Stimulated activated CD8-positive, alpha-beta memory T cell treated with anti-CD3 and anti-CD28 coated beads, Interleukin-4, amount 100 ng/mL, for 4 hours (primary cell): ENCODE measurements at places on chromosomes 1 and 21.

GRCh38 chr1:211334986-211335385, 8.4 kb downstream of the TRAF5 start:
- no peak for DNase-seq

DNA sequence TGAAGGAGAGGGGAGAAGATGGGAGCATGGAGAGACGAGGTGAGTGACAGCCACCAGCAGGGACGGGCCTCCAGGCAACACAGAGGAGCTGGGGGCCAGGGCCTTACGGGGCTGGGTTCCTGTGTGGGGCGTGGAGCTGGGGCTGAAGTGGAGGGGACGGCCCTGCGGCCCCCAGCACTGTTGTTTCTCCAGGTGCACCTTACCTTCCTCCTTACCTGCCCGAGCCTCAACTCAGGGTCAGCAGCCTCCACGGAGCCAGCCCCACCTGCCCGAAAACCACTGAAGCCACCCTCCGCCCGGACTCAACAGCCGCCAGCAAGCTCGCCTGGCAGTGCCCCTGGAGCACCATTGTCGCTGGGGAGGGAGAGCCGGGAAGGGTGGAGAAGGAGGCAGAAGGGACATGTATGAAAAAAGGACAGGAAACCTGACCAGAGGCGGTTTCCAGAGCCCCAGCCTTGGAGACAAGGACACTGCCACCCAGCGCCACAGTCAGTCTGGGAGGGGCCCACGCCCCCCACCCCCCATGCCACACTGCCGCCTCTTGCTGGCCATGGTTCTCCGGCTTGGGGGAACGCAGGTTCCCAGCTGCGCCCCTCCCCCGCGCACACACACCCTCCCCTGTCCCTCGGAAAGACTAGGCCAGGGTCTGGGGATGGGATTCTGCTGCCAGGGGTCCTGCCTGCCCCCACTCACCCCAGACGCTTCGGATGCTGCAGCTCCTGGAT, 10.6 kb downstream of the PLA2G2F start:
- DNase-seq: no peak

DNA sequence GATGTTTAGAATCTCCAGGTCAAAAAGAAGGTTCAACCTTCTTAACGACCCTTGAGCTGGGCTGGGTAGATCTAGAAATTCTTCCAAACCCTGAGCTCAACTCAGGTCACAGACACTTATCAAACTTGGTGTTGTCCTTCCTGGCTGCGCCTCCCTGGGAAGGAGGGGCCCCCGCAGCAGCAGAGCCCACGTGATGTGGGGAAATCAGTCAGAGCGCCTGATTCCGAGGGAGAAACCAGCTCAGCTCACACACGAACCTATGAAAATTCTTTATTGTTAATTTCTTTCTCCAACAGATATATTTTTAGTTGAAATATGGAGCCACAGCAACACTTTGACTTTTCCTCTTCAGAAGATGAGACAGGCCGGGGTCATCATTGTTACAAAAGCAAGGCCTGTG, 24.3 kb upstream of the CLSTN1 start:
- DNase-seq: no peak

DNA sequence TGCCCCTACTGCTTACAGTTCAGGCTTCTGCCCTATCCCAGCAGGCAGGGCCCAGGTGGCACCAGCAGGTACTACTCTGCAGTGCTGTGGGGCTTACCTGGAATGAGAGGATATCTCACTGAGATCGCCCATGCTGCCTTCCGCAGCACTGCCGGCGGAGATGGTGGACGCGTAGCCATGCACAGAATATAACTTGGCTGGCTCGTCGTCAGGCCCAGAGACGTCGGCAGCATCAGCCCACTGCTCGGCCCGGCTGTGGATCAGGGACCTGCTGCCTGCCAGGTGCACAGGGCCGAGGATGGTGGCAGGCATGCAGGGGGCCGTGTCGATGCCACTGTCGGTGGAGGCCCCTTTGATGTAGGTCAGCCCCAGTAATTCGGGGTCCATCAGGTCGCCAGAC, 190.9 kb downstream of the SIPA1L2 start:
- DNase-seq: no peak

GRCh38 chr1:43953361-43953760, 6.6 kb downstream of the IPO13 start:
- no peak for DNase-seq

- DNase-seq: no peak
These were observed 28.4 kb upstream of the LIN9 start for GRCh38 chr1:226337276-226337875.

DNA sequence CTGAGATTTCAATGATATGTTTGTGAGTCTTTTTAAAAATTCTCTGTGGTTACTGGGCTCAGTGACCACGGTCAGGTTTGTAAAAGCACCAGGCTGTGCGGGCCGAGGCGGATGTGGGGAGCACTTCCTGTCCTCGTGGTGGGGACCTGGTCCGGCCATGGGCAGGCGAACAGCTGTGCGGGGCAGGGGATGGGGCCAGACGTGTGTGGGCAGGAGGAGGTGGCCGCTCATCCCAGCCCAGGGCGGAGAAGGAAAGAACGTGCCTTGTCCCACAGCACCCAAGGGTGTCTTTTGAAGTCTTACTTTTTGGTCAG, 5.2 kb upstream of the OXCT2 start:
- DNase-seq: no peak

GRCh38 chr1:220957233-220957605, 78.0 kb downstream of the HLX start:
- DNase-seq: no peak

DNA sequence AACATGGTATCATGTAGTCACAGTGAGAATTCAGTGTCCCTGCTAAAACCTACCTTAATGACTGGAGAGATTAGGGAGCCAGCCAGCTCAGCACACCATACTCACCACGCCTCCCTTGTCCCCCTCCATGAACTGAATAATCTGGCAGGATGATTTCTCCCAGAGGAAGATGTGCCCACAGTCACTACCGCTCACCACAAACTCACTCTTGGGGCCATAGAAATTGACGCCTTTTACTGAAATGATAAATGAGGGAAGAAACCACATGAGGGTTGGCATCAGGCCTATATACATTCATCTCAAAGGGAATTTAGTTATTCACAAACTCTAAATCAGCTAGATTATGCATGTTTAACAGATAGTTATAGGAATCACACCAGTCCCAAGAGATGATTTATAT, 17.4 kb downstream of the PEA15 start:
- no peak for DNase-seq

DNA sequence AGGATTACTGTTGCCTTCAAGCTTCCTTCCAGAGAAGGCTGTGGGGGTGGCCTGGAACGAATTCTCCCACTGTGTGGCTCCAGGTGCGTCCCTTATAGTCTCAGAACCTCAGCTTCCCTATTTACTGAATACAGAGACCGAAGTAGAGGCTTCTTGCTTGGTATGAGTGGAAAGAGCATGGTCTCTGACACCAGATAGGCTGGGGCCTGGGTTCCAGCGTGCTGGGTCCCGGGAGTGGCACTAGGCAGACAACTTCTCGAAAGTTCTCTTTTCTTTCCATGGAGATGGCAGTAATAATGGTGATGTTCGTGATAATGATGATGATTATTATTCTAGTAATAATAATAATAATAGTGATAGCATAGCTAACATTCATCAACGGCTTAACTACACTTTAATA, 161.7 kb downstream of the PTPRU start:
- DNase-seq: no peak

DNA sequence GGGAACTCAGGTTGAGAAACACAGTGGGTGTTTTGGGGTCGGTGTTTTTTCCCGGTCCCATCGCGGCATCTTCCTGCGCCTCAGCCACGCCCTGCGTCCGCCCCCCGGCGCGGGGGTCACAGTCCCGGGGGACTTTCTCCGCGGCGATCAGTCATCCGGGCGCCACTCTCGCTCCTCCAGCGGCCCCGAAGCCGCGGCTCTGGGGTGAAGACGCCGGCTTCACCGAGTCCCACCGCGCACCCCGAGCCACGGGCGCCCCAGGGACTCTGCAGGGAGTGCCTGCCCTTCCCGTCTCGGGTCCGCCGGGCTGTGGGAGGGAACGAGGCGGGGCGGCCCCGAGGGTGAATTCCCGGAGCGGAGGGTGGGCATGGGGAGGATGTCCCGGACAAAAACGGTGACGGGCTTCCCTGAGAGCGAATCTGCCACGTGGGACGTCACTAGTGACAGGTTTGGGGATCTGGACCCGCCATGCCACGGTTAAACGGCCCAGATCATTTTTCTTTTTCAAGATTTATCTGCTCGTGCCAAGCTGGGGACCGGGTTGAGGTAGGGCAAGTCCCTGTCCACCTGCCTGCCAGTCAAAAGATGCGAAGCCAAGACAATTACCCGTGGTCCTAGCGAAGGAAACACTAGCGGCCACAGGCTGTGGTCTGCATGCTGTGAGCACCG, 717 bp upstream of the BATF3 start:
- no peak for DNase-seq

DNA sequence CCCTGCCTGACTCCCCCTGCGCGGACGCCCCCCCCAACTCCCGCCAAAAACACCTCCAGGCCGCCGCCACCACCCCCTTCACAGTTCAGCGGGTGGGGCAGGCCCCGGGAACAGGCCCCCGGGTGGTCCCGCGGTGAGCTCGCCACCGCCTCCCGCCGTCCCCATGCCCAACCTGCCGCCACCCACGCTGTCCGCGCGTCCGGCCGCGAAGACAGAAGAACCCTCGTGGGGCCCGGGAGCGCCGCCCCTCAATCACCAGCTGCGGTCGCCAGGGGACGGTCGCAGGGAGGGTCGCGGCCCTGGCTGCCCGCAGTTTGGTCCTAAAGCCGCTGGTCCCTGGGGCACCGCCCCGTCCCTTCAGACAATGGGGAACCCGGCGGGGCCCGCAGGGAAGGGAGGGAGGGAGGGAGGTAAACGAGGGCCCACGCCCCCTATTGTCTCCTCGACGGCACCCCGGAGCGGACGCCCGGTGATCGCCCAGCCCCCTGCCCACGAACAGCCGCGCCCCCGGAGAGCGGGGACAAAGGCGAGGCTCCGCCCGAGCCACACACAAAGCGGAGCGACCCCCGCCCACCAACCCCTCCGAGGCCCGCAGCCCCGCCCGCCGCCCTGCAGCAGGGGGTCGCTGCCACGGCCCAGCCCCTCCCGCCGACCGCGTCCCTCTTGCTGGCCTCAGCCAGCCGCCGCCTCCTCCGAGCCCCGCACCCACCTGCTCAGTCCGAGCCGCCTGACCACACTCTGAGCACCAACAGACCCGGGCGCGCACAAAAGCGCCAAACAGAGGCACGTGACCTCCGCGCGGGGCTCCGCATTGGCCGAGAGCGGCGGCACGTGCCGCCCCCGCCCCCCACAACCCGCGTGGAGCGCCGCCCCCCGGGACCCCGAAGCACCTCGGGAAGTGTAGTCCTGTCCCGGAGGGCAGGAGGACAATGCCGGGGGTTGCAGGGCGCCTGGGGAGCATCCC, at the start of gene STMN1:
Gene STMN1 (minus strand): TSS at position 740 of the 964 bp plus-strand sequence. CDS start 1,743 bp downstream, outside the sequence.
- peak; percentile 75 for DNase-seq

GRCh38 chr1:65904681-65905083, 112.0 kb downstream of the PDE4B start:
- DNase-seq: no peak

DNA sequence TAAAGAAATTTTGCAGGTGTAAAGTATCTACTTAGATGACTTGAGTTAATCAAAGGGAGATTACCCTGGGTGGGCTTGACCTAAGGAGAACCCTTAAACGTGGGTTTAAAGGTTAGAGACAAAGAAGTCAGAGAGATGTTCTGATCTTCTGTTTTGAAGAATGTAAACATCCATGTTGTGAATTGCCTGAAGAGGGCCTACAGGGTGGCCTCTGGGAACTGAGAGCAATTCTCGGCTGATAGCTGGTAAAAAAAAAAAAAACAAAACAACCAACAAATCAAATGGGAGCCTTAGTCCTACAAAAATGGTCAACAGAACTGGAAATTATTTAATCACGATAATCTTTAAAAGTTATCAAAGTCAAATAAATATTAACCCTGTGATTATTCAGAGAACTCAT, 89.4 kb upstream of the BCL10 start:
- DNase-seq: no peak

- no peak for DNase-seq
These were observed 23.6 kb upstream of the PSEN2 start for GRCh38 chr1:226846786-226847185.

DNA sequence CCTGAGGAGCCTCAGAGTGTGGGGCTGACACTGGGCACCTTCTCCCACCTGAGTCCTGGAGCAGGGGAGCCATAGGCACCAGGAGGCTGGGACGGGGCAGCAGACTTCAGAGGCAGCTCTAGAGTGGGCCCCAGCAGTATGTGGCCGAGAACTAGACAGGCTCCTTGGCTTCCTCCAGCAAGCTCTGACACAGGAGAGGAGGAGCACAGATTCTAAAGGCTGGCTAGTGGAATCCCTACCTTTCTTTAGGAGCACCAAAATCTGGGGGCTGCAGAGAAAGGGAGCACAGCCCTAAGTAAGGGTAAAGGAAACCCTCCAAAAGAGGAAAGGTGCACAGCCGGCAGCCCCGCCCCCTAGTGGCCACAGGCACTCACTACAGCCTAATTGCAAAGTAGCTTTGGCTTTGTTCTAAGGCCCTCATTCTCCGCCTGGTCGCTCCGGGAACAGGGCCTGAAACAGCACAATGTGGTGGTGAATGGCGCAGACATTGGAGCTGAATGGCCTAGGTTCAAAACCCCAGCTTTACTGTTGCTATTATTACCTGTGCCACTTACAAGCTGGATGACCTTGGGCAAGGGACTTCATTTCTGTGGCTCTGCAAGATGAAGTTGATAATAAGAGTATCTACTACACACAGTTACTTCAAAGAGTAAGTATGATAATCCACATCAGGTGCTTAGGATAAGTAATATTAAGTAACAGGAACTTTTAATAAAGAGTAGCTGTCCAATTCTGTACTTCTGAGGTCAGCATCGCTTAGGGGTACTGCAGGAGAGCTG, 8.8 kb upstream of the GUCA2A start:
- peak; percentile 60 for DNase-seq

- no peak for DNase-seq
These were observed 136.5 kb upstream of the POU3F1 start for GRCh38 chr1:38183096-38183495.

DNA sequence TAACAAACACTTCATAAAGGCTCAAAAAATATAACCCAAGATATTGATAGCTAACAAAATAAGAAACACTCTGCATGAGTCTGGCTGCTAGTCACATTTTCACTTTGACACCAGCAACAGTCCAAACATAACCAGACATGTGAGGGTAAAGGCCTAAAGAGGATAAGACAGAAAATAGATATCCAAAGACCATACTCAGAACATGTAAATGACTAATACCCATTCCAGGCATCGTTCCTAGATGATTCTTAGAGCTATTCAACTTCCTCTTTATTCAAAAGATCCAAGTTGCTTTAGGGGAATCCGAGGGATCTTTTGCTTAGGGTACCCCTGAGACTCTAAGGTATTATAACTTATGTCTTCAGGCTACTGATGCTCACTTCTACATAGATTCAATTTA, 5.1 kb downstream of the COL24A1 start:
- no peak for DNase-seq

GRCh38 chr1:62840555-62840954, 56.6 kb downstream of the ATG4C start:
- no peak for DNase-seq

DNA sequence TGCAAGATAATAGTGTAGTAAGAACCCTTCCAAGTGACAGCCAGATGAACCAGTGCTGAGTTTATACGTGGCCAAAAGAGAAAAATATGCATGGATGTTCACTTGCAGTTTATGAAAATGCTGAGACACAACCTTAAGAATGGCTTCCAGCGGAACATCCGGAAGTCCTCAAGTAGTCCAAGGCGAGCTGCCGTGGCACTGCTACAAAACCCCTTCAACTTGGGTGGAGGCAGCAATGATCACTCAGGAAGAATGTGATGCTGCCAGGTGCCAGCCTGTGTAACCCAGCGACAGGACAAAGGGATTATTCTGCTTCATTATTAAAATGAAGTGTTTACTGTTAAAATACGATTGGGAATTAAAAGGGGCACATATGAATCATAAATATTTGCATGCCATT, 179.6 kb downstream of the RUNX1 start:
- DNase-seq: no peak
